Fibroblast of skin of left quadriceps (primary cell): ENCODE measurements at places on chromosomes 7 and 10.

DNA sequence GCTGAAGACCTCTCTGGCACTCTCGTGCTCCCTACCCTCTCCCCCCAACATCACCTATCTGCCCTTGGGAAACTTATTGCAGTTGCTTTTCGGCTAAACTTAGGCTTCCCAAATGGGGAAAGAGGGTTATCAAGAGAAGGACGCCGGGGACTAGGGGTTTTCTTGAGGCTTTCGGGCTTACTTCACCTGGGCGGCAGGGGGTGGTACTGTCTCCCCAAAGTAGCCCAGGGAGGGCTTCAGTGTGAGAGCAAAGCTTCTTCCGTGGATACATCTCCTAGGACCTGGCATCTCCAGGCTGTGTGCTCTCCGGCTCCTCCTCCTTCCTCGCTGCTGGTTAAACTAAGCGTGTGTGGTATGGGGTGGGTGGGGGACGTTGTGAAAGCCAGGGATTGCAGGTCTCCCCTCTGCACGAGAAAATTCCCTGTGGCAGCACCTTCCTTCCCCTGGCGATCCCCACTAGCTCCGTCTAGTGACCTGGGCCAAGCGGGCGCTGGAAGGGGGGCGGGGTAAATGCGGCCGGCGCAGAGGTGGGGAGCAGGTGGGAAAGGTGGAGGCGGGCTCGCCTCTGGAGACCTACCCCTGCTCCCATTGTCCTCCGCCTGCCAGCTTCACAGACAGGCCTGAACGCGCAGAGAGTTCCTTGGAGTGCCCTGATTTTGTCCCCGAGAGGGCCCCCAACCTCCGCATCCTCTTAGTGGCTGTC lies 1.1 kb downstream of the PLXDC2 start:
- no peak for DNase-seq

DNA sequence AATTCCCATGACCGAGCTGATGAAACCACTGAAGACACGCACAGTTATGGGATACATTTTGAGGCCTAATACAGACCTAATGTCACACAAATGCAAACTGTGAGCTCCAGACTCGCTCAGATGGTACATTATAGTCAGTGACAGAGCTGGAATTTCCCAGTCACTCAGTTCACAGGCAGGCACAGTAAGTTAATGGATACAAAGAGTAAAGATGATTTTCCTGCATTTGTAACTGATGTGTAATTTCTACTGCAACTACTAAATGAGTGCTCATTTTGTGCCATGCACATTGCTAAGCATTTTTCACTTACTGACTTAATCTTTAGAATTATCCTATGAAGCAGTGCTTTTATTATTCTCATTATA lies 56.5 kb downstream of the ENO4 start:
- DNase-seq = no peak

GRCh38 chr10:31749981-31750840 lies 178.4 kb downstream of the ARHGAP12 start:
- DNase-seq = no peak

DNA sequence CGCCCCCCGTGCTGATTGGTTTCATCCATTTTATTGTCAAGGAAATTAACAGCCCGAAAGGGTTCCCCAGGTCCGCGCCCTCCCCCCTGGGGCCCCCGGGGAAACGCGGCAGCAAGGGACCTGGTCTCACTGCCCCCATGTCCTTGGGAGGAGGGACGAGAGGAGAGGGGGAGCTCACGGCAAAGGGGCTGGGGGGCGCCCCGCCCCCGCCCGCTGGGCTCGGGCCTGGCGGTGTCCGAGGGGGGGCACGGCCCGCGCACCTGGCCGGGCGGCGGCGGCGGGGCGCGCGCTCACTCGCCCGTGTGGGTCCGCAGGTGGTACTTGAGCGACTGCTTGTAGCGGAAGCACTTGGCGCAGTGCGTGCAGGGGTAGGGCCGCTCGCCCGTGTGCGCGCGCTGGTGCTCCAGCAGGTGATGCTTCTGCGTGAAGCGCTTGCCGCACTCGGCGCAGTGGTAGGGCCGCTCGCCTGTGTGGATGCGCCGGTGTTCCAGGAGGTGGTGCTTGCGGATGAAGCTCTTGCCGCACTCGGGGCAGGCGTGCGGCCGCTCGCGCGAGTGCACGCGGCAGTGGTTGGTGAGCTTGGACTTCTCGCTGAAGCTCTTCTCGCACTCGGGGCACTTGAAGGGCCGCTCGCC lies 29.3 kb downstream of the ZNF777 start:
- DNase-seq = no peak
